ENCODE measurements at places on chromosomes 1 and 21.

- DNase-seq = no peak
These were observed 76.5 kb downstream of the CD58 start for GRCh38 chr1:116494353-116494692.

GRCh38 chr1:27770293-27770830 lies 2.7 kb upstream of the STX12 start:
- DNase-seq = no peak

GRCh38 chr1:152052606-152053005 lies 15.8 kb upstream of the S100A11 start:
- DNase-seq = peak; percentile 77

DNA sequence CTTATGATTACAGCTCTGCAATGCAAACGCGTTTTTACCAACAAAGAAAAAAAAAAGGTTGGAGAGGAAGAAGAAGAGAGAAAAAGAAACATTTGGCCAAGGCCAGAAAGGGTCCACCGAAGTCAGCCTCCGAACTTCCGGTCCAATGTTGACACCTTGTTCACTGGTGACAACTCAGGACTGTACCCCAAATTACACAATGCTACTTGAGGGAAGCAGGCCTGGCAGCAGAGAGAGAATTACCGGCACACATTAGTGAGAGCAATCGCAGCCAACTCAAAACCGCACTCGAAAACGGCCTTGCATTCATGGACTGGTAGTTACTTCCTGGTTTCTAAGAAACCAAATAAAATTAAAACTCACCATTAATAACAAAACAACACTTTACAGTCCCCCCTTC lies 652.5 kb downstream of the KIF26B start:
- DNase-seq = peak; percentile 24

GRCh38 chr1:58583496-58583895 lies 6.4 kb upstream of the TACSTD2 start:
- DNase-seq = no peak

GRCh38 chr1:225462714-225463574 lies 35.1 kb upstream of the LBR start:
- no peak for DNase-seq

DNA sequence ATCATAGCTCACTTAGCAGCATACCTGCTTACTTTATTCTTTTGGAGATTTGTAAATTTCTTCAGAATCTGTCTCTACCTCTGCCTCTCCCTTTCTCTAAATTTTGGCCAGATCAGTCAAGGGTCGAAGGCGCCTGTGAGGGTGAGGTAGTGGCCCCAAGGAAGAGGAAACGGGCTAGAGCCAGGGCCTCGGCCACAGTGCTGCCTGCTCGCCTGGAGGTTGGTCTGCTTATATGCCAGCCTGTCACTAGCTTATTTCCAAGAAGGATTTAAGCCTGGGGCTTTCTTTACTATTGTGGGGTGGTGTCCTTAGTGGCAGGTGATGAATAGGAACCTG lies 19.6 kb downstream of the PEX14 start:
- DNase-seq = no peak

- no peak for DNase-seq
These were observed 10.2 kb upstream of the PRDX1 start for GRCh38 chr1:45531873-45532272.

DNA sequence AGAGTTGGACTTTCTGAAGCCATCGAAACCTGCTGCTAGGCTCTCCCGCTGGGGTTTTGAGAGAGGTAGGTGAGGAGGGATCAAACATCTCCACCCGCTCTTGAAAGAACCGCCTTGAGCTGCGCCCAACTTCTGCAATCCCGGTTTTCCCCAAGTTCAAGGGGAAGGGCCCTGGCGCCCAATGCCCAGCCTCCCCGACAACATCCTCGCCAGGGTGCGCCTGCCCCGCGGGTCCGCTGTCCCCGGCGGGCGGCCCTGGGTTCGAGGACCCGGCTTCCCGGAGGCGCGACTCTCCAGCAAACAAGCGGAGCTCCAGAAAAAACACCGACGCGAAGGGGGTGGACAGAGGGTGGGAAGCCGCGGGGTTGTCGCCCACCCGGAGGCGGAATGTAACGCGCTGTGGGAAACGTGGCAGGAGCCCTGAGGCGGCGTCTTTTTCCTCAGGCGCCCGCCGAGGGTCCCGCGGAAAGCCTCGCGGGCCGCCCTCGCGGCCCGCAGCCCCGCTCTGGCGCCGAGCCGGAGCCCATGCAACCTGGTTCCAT lies 607 bp downstream of the BTG3 start:
- DNase-seq = peak; percentile 54
